Activated CD4-positive, CD25-positive, alpha-beta regulatory T cell treated with anti-CD3 and anti-CD28 coated beads, Interleukin-2, amount 50 U/mL, for 24 hours (primary cell): ENCODE measurements at places on chromosomes 4 and X.

- ATAC-seq: no peak
These were observed 232.9 kb upstream of the ANKRD50 start for GRCh38 chr4:124945422-124945821.

DNA sequence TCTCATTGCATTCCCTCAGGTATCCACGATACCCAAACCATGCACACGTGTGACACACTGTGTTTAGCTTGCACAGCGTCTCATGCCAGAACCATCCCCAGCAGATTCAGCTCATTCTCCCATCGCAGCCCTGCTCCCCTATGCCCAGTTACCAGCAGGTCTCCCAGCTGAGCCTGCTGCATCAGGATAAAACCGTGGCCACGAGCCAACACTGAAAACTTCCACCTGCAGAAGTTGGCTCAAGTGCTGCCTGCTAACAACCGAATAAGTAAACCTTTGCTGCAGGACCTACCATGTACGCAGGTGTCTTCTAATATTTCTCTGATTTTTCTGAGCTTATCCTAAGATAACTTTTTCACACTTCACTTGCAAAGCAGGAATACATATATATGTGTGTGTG, 120.4 kb upstream of the STS start:
- ATAC-seq: no peak

GRCh38 chrX:72029483-72030411, 102.0 kb downstream of the RTL5 start:
- ATAC-seq: no peak

- no peak for ATAC-seq
These were observed 92.7 kb downstream of the USP46 start for GRCh38 chr4:52566136-52567031.

DNA sequence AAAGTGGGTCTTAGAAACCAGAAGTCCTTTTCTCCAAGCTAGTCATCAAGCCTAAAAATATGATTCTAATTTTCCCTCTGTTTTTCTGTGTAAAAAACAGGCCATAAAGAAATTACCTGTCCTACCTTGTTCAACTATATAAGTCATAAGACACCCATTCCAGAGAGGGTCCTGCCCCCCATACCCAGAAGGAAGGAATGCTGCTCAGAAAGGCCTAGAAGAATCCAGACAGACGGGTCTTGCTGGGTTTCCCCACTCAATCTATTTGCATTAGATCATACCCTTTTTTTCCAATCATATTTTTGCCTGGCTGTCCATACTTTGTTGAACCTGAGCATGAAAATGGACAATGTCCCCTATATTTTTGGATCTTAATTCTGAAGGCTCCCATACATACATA, 16.3 kb upstream of the XAGE2 start:
- ATAC-seq: no peak

DNA sequence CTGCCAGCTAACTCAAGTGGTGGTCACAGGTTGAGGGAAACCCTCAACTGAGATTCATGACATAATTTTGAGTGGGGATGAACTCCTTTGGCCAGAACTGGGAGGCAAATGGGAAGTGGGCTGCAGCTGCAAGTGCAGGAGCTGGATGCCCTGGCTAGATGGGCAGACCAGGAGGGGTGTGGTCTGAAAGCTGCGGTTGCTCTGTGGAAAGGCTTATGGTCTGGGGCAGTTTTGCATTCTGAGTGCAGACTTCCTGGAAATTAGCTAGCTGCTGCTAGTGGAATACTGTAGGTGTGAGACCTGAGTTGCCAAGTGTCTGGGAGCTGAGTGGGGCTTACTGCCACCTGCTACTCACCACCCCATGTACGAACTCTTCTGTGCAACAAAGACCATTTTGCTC, 52.1 kb upstream of the NAP1L2 start:
- no peak for ATAC-seq

DNA sequence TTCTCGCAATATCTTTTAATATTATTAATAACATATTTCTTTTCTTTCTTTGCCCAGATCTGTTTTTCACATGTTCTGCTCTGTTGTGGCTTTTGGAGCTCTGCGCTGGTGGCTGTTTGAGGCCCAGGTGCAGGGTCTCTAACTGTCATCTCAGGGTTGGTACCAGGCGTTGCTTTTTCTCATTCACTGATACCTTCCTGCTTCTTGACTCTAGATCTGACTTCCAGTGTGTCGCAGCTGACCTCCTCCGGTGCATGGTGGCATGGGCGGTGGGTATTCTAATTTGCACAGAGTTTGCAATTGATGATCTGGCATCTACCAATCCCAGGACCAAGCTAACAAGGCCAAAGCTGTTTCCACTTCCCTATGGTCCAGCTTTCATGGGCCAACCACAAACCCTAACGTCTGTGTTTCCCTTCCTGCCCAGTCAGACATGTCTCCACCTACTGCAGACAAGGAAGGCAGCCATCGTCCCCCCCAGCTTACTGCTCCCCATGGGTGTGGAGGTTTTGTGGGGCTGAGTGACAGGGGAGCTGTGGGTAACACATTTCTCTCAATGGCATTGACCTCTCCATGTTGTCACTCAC, 25.2 kb downstream of the LETM1 start:
- ATAC-seq: no peak

GRCh38 chr4:100986360-100986868, 360.9 kb downstream of the PPP3CA start:
- no peak for ATAC-seq

DNA sequence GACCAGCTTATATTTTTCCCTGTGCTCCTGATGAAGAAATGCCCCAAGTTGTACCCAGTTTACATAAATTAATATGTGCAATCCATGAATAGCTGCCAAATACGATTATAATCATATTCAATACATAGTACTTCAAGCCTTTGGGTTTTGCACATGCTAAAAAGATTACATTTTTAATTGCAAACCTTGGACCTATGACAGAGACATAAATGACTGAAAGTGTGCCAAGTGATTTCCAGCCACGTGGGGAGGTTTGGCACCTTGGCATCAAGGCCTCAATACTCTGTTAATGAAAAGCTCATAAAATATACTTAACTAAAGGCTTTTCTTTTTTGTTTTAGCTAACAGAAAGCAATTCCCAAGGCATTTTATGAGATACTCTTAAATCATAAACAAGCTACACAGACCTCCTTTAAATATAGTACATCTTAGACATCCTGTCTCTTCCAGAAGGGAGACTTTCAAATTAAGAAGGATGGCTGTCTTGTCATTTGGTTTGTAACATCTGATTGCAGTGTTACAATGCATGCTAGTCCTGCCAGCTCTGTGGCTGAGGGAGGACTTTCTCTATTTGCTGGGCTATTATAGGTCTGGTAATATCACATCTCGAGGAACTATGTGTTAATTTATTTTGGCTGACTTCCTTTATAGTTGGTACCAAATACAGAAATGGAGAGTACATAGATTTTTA, 404.1 kb downstream of the AFF2 start:
- ATAC-seq: no peak

DNA sequence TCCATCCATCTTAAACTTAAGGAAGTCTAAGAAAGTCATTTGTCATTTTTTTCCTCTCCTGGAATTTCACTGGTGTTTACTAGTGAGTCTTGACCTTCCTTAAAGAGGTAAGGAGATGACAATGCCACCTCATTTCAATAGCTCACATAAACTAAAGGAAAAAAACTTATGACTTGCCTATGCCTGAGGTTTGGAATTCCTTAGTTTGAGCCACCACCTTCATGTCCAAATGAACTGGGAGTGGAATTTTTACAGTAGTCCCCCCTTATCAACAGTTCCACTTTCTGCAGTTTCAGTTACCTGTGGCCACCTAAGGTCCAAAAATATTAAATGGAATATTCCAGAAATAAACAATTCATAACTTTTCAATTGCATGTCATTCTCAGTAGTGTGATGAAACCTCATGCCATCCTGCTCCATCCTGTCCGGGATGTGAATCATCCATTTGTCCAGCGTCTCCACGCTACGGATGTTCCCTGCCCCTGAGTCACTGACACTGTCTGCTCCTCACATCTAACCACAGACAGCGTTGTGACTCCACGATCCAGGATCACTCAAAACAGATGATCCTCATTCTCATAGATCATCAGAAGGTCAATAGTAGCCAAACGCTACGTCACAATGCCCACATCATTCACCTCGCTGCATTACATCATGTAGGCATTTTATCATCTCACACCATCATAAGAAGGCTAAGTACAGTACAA, 177.4 kb downstream of the SH3KBP1 start:
- no peak for ATAC-seq

- no peak for ATAC-seq
These were observed 263.4 kb downstream of the GRIA3 start for GRCh38 chrX:123447506-123447905.

GRCh38 chr4:103895876-103896465, 176.2 kb upstream of the TACR3 start:
- no peak for ATAC-seq

- ATAC-seq: no peak
These were observed 548.7 kb upstream of the DIPK2B start for GRCh38 chrX:45749375-45749774.

- ATAC-seq: no peak
These were observed 21.9 kb downstream of the L1CAM start for GRCh38 chrX:153864101-153864500.
